ENCODE measurements at places on chromosomes 12 and 14.

DNA sequence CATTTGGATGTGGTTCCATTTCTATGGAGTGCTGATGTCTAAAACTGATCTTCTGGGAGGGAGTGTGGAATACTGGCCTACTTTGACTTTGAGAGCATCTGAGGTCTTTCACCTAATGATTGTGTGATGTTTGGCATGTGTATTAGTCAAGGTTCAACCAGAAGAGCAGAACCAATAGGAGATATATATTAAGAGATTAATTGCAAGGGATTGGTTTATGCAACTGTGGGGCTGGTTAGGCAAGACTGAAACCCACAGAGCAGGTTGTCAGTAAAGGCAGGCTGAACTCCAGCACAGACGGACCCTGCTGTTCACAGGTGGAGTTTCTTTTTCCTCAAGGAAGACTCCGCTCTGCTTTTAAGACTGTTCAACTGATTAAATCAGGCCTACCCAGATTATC is 11.6 kb downstream of the BMAL2 start:
- DNase-seq = no peak

DNA sequence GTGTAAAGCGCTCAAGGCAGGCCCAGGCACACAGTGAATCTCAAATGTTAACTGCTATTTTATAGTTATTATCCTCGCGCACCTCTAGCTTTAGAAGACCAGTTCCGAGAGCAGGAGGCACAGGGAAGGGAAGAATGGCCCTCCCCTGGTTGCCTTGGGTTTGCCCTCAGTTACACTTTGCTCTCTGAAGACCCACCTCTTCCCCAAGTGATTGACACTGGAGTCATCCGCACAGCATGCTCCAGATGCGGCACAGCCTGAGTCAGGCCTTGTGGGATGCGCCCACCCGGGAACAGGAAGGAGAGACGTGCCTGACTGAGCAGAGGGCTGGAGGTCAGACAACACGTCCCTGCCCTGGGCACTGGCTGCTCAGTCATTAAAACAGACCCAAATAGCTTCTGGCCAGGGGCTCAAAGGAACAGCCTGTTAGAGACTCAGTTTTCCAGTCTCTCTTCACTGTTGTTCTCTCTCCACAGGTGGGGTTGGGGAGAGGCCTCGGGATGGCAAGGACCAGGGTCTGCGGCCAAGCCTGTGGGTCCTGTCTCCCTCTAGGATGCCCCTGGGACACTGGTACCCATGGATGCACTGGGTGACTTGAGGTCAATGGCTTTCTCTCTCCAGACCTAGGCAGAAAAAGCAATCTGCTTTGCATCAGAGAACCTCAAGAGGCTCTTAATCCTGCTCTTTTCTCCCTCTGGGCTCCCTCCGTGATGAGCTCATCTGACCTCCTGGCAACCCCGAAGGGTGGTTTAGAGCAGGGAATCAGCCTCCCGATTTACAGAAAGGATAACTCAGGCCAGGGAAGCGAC is 13.6 kb upstream of the MLXIP start:
- peak; percentile 73 for DNase-seq

DNA sequence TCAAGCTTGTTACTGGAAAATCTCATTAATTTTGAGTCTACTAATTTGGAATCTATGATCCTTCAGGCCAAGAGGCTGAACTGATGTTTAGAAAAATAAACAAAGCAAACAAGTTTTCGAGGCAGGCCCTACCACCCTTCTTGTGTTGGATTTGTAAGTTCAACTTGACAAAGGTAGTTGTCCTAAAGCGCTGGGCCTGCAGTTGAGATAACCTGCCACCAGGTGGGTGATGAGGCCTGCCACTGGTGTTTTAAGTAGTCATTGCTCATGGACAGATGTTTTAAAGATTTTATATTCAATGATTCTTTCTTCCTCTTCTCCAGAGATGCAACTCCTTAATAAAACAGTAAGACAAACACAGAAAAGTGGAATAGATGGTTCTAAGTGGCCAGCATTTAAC is 19.4 kb downstream of the ACVRL1 start:
- DNase-seq = peak; percentile 45

GRCh38 chr12:121494093-121494787 is 86.6 kb downstream of the KDM2B start:
- DNase-seq = no peak

DNA sequence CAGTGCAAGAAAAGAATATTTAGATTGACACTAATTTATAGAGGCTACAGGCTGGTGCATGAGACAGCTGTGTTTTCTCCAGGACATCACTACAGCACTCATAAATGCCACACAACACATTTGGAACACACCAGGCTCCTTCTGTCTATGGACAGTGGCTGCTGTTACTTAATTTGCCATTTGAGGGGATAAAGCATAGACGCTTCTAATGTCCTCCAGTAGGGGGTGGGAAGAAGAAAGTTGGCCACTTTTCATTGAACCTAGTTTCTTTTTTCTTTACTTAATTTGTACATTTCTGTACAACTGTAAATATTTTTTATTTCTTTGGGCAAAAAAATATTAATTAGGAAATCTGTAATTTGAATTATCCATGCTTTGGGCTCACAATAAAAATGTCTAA is 12.4 kb upstream of the RTN1 start:
- DNase-seq = no peak

DNA sequence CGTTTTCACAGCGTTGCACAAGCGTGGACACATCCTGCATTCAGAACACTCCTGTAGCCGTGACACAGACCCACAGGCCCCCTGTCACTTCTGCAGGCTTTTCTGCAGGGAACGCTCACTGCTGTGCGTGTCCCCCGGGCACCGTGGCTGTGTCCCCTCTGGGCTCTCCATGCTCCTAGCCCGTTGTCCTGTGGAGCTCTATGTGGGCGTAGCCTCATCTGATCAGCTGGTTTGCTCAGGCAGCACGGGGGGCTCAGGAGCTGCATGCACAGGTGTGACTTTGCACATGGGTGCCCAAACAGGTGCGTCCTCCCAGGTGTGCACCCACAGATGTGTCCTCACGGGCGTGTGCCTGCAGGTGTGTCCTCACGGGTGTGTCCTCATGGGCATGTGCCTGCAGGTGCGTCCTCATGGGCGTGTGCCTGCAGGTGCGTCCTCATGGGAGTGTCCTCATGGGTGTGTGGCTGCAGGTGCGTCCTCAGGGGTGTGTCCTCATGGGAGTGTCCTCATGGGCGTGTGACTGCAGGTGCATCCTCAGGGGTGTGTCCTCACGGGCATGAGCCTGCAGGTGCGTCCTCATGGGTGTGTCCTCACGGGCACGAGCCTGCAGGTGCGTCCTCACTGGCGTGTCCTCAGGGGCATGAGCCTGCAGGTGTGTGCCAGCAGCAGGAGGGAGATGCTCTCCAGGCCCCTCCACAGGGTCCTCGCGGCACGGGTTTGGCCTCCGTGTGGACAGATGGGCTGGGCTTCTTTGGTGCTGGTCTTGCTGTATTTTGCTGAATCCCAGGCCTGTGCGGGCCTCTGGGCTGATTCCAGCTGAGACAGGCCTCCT is 17.5 kb downstream of the MTA1 start:
- DNase-seq = no peak

- no peak for DNase-seq
Observed at GRCh38 chr12:113894697-113895096, 71.4 kb downstream of the RBM19 start.

- DNase-seq = peak; percentile 31
Observed at GRCh38 chr12:104463368-104463767, 6.6 kb downstream of the CHST11 start.

GRCh38 chr12:78229591-78230101 is 399.0 kb downstream of the NAV3 start:
- DNase-seq = no peak

- DNase-seq = no peak
Observed at GRCh38 chr12:106269150-106269771, 21.4 kb upstream of the CKAP4 start.

Measured in GF-D8 (cell line).